ENCODE measurements at places on chromosomes 7 and 10. TPM values are rescaled to one million over a fixed set of nuclear protein-coding genes. Genes with fewer than 3 reads are reported as not detected.

The OR6B1 gene
- not detected for total RNA-seq

DNA sequence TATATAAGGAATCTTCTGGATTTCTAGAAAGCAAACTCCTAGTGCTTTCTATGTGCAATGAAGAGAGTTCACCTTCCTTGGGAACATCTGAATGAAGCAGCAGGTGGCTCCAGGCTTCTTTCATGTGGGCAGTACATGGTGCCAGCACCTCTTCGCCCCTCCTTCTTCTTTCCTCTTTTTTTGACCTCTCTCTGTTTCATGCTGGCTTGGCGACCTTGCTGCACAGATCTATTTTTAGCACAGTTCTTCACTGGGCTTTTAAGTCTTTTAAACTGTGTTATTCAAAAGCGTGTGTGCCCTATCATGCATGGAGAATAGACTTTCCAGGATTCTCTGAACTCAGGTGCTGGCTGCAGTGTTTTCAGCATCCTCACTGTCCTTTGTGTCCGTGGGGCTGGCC, 400.3 kb upstream of the PRKCQ start:
- no peak for DNase-seq

- peak; percentile 66 for DNase-seq
These were observed 24.0 kb upstream of the PAPSS2 start for GRCh38 chr10:87635498-87636312.

The PDE1C gene
- total RNA-seq = 27.6 TPM

- DNase-seq = no peak
These were observed 103.8 kb downstream of the MLLT10 start for GRCh38 chr10:21637795-21638194.
